ENCODE measurements at places on chromosomes 7 and 10.

GRCh38 chr10:69459893-69460575 lies 8.8 kb downstream of the TSPAN15 start:
- DNase-seq, result no peak

- no peak for DNase-seq
Measured at GRCh38 chr7:147196481-147196880, 1079.9 kb downstream of the CNTNAP2 start.

- DNase-seq, result no peak
Measured at GRCh38 chr7:76139670-76140069, 62.0 kb upstream of the SRRM3 start.

DNA sequence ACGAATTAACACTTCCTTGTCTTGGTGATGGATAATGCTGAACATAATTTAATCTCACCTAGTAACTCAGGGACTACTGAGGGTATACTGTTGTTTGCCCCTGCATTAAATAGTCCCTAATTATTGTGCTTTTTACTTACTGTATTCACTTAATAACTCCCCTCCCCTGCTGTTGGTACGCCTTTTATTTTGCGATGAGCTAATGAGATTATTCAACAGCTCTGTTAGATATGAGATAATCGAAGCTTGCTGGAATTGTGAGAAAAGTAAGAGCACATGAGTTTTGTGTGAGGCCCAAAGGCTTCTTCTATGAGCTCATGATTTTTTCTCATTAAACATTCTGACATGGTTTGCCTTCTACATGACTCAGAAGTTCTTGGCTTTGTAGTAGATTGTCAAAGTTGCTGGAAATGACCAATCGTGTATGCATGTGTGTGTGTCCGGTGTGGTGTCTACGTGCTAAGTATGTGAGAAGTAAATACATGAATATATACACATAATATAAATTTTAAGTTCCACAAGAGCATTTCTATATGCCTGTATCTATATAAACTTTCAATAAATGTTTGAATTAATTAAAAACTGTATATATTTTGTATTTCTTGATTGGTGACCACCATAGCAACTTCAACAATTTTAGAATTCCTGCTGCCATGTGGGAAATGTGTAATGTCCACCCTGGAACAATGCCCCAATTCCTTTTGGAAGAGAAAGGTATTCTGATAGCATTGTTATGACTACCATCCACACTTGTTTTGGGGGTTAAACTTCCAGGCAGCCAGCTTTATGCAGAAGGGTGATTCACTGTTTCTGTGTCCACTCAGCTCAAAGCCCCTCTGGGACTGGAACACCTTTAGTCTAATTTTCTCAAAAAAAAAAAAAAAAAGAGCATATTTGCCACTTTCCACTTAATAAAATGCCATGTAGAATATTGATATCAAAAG lies 106.2 kb downstream of the SAMD9 start:
- DNase-seq, result no peak

- DNase-seq, result no peak
Measured at GRCh38 chr10:114767986-114768821, 53.4 kb upstream of the FHIP2A start.

DNA sequence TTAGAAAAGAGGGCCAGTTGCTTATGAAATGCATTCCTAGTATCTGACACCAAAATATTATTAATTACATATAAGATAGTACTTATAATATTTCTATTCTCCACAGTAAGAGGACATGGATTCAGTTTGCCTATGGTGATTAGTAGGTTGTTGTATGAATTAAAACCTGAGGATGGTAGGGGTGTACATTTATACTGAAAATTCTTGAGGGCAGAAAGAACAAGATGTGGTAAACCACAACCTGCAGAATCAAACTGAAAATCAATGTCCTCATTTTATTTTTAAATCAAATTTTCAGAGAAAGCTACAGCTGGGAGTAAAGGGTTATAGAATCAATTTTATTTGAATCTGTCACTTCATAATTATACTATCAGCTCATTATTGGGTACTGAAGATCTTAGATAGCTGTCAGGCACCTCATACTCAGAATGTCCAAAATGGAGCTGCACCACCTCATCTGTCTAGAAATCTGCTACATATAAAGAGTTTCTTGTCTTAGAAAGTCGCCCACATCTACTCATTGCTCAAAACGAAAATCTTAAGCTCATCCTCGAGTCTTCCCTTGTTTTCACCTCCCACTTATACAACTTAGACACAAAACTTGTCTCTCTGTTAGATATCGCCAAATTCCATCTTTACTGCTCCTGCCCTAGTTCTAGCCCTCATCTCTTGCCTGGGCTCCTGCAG lies 65.4 kb downstream of the MYO3A start:
- DNase-seq, result no peak

DNA sequence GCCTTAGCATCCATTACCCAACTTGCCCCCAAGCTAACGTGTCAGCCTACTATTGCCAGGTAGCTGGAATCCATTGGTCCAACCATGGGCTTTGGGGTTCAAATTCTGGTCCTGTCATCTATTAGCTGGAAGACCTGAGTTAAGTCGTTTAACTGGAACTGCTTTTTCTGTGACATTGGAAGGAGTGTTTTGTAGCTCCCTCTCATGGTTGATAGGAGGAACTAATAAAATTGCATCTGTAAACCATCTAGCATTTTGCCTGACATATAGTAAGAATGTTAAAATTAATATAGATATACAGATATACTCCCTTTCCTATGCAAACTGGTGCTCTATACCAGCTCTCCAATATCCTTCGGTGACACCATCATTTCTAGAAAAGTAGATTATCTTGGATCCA lies 23.8 kb upstream of the SLF2 start:
- no peak for DNase-seq

- no peak for DNase-seq
Measured at GRCh38 chr7:27377988-27378387, 135.4 kb downstream of the EVX1 start.

DNA sequence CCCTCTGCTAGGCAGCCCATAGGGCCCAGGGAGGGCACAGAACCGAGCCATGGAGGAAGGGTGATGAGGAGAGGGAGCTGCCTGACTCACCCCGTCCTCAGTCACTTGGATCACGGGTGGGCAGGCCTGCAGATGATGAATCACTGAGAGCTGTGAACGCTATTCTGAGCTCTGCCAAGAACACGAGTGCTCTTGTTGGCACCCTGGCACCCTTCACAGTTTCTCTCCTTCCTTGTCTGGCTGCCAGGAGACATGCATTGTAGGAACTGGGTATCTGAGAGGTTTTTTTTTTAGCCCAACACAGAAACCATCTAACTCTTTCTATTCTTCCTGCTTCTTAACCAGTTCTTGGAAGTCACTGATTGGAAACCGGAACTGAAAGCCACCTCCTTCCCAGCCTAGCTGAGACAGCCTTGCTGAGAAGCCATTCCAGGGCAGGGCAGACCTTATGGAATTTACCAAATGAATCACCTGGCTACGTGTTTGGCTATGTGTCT lies 82.1 kb downstream of the SLC37A3 start:
- DNase-seq, result no peak
